T-helper 2 cell (primary cell): ENCODE measurements at places on chromosomes 13 and 19.

- DNase-seq: no peak
These were observed 122.6 kb upstream of the FNDC3A start for GRCh38 chr13:48852911-48853727.

DNA sequence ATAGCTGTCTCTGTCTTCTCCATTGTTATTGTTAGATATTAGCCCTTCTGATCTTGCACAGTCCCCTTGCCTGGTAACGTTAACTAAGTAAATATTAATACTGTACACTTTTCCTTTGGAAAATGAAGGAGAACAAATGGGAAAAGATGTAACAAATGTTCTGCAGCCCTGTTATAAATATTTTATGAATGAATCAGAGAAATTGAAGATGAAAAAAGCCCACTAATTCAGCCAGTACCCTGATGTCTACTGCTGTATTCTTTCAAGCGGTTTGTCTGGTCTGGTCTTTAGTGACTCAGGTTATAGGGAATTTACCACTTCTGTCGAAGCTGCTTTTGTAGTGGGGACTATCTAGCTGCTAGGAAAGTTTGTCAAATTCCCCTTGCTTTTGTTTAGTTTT is 121.0 kb downstream of the COG6 start:
- no peak for DNase-seq

GRCh38 chr13:101649488-101650126 is 197.1 kb downstream of the ITGBL1 start:
- no peak for DNase-seq

DNA sequence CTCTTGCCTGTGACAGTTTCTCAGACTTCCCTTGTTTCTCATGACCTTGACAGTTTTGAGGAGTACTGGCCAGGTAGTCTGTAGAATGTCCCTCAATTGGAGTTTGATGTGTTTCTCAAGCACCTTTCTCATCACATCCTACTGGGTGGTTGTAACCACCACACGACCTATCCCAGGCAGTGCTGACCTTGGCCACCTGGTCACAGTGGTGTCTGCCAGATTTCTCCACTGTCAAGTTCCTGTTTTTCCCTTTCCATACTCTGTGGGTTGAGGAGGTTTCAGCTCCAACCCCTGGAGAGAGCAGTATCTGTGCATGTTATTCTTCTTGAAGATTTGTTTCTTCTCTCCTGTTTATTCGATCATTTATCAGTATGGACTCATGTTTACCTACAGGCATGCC is 8.4 kb upstream of the UPF3A start:
- no peak for DNase-seq

DNA sequence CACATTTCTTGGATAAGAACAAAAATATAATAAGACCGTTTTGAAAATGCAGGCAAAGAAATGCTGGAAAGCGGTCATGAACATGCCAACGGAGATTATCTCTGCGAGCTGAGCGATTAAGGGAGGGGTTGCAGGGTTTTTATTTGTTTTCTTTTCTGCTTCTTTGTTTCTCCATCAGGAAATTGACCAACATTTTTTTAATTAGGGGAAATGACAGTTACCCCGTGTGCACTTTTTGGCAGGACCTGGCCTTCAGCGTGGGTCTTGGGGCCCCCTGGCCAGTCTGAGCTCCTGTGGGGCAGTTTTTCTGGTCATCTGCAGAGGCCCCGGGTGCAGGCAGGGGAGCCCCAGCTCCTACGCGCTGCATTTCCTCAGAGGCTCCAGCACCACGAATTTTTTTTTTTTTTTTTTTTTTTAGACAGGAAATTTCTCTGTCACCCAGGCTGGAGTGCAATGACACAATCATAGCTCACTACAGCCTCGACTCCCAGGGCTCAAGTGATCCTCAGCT is 31.3 kb upstream of the HOMER3 start:
- no peak for DNase-seq

DNA sequence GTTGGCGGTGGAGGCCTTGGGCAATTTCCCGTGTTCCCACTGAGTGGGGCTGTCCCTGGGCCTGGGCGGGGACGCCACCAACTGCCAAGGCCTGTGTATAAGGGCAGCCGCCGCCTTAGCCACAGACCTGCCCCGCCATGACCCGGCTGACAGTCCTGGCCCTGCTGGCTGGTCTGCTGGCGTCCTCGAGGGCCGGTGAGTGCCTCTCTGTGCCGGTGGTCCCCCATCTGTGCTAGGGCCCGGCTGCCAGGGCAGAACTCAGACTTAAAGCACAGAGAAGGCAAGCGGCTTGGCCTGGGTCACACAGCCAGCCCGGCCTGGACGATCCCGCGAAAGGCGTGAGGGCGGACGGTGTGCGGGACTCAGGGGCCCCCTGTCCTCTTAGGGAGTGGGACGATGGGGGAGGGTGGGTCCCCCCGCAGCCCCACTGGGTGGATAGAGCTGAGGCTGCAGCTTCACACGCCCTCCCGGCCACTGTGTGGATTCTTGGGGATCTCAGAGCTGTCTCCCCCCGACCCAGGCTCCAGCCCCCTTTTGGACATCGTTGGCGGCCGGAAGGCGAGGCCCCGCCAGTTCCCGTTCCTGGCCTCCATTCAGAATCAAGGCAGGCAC is at the start of gene AZU1:
Gene AZU1, plus strand, starts transcription at position 128 of the 612 bp plus-strand sequence. Its CDS starts 10 bp downstream, at position 138.
- DNase-seq: no peak

DNA sequence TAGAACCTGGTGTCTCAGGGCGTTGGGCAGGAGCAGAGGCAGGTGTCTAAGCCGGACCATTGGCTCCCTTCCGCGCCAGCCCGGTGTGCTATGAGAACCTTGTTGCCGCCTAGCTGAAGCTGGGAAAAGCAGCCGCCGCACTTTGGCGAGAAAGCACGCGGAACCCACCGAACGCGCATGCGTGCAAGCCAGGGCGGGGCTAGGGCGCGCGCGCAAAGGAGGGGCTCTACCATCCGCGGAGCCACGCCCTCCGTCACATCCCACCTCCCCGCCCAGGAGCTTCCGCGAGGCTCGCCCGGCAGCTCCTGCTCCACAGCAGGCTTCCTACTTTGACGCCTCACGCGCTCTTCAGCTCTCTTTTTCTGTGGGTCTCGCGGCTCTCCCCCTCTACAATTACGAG is 51.3 kb downstream of the WDR87 start:
- no peak for DNase-seq

- DNase-seq: no peak
These were observed 310.0 kb upstream of the KLF12 start for GRCh38 chr13:74444161-74444571.

GRCh38 chr19:50649433-50650391 is at the start of gene C19orf81:
TSS of gene C19orf81 (plus strand) at chr19:50649445. CDS start at chr19:50649445, 0 bp downstream.
- DNase-seq: no peak

DNA sequence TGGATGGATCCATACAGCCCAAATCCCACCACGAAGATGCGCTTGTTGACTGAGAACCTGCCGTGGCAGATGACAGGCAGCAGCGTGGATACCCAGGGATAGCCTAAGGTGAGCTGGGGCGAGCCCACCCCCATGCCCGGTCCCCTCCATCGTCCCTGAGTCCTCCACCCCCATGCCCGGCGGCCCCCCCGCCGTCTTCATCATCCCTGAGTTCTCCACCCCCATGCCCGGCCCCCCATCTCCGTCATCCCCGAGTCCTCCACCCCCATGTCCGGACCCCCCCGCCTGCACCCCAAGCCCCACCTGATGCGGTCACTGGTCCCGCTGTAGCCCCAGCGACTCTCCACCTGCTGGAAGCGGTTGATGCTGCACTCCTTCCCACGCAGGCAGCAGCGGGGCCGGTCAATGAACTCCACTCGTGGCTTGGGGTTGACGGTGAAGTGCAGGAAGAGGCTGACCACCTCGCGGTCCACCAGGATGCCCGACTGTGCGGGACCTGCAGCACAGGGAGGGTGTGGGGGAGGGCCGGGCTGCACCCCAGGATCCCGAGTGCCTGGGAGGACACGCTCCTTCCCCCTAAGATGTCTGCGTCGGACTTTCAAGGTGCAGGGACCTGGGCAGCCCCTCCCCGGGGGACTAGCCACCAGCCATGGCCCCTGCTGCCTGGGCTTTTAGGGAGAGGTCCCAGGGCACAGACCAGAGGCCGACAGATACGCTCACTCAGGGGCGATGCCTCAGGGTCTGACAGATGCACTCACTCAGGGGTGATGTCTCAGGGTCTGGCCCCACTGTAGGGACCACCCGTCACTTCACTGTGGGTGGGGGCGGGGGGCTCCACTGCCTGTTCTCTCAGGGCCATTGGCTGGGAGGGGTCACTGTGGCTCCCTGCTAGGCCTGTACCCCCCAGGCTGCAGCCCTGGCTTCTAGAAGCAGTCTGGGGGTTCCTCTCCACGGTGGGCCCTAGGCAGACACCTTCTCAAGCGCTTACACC is 28.0 kb downstream of the BTBD2 start:
- no peak for DNase-seq

DNA sequence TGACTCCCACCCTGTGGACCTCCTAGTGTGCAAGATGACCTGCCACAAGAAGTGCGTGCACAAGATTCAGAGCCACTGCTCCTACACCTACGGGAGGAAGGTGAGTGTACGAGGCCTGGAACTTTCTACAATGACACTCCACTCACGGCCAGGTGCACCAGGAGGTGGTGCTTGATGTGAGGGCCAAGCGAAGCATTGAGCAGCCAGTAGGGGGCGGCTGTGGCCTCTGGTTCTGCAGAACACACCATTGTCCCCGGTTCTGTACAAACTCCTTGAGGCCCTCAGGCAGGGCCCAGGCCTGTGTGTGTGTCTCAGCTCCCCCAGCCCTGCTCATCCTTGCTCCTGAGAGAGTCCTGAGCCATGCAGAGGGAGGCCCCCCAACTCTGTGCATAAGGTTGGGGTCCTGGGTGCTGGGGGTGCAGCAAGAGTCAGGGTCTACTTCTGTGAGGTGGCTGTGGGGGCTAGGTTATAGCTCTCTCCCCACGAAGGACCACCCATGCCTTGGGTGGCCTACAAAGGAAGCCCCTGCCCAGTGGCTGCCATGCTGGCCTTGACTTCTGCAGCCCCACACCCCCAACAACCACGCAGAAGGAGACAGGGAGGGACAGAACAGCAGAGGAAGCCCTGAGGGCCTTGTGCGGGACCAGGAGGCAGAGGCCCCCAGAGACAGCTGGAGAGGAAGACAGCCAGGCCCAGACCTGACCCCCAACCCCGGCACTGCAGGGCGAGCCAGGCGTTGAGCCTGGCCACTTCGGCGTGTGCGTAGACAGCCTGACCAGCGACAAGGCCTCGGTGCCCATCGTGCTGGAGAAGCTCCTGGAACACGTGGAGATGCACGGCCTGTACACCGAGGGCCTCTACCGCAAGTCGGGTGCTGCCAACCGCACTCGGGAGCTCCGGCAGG is 9.7 kb upstream of the USE1 start:
- DNase-seq: peak; percentile 64

- DNase-seq: no peak
These were observed 1.2 kb downstream of the PTPRS start for GRCh38 chr19:5339198-5339949.

DNA sequence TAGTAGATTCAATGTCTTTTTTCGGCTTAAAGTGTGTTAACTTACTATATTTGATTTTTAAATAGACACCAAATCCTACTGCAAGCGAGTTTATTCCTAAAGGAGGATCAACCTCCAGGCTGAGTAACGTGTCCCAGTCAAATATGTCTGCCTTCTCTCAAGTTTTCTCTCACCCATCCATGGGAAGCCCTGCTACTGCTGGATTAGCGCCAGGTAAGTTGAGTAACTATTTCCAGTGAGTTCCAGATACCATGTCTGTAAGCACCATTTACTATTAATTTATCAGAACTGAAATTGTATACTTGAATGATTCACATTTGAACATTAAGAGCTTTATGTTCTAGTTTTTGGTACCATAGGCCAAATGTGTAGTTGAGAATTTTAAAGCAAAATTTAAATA is 81.8 kb downstream of the PAN3 start:
- DNase-seq: no peak

DNA sequence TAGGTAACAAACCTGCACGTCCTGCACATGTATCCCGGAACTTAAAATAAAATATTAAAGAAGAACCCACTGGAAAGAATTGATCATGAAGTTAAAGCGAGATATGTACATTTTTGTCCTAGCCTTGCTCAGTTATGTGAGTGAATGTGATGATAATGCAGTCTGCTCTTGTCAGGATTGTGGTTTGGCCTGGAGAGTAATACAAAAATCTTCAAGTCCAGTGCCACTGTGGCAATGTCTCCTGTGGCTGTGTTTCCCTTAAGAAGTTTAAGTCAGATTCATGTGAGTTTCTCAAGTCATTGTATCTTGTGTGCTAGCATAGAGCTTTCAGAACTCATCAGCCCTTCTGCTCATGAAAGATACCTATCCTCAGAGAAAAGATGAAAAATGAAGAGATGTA is 18.0 kb upstream of the ITGBL1 start:
- DNase-seq: no peak

DNA sequence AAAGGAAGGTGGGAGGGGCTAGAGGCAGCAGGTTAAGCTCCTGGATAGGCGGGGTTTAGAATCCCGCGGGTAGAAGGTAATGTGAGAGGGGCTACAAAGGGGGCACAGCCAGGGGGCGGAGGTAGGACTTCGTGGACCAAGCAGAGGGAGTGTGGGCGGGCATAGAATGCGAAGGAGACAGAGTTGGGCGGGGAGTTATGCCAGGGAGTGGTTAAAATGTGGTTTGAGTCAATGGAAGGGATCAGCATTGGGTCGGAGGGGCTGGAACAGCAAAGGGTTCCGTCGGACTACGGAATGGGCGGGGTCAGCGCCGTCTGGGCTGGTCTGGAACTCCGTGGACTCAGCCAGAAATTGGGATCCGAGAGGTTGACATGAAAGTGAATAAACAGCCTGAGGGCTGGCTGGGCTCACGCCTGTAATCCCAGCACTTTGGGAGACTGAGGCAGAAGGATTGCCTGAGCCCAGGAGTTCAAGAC is 3.0 kb downstream of the LTBP4 start:
- DNase-seq: no peak

GRCh38 chr13:65762012-65762411 is 1468.1 kb downstream of the PCDH9 start:
- DNase-seq: no peak

DNA sequence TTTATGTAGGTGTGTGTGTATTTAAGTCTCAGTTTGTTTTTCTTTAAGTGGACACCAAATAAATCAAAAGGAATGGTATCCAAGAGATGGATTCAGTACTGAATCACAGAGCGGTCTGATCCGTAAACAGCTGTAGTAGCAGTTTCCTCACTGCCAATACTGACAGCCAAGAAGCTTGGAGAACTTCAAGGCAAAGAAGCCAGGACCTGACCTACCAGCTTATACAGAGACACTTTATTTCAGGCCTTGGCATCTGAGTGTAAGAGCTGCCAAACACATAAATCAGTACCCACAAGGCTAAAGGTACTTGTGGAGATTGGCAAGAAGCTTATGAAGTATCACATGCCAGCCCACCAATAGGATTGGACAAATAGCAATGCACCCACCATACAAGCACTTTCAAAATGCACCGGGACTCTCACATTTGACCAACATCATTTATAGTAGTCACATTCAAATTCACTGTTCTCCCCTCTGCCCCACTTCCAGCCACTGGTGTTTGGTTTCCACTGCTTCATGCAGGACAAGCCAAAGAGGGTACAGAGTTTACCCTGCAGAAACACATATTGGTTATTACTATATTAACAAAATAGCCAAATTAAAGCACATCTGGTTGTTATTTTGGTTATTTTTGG is 357.9 kb downstream of the KLF12 start:
- no peak for DNase-seq
